ENCODE measurements at places on chromosomes 6 and 20.

- DNase-seq: no peak
Measured at GRCh38 chr6:134714679-134715078, 235.2 kb downstream of the ALDH8A1 start.

GRCh38 chr6:15304337-15305042 is 58.6 kb downstream of the JARID2 start:
- DNase-seq: no peak

- no peak for DNase-seq
Measured at GRCh38 chr6:34310817-34311216, 62.0 kb upstream of the SMIM29 start.

DNA sequence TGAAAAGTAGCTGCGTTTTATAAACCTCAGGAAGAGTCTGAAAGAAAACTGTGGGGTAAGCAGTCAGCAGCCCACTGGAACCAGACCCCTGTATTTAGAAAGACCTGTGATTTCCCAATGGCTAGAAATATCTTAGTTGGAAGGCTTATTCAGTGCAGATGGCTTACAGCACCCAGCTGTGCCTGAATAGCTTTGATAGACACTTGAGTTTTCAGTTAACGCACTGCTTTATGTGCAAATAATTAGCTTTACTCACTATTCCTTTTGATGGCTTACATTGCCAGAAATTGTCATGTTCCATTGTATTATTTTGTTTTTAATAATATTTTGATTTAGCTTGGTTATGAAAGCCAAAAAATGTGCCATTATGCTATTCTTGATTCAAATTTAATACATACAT is 465.3 kb upstream of the SYNCRIP start:
- no peak for DNase-seq

DNA sequence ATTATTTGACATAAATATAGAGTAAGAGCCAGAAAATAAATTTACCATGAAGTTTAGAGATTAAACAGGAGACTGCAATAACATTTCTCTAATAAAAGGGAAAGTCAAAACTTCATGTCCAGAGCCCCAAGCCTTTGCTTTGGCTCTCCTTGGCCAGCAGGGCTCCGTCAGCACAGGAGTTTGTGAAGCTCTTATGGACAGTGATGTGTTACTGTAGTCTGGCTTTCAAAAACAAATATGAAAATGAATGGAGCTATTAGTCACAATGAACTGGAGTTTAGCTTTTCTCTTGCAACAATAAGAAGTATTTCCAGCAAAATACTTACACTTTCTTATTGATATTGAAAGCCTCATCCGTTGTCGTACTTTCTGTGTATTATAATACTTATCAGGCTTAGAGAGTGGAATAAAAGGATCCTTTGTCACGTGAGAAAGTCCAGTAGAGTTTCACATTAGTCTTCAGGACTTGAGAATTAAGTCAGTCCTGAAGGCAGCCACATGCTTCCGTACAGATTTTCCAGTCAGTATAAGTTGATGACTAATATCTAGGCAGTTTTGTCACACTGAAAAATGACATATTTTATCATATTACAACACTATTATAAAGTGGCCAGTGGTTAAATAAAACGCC is 117.0 kb upstream of the PRL start:
- no peak for DNase-seq

DNA sequence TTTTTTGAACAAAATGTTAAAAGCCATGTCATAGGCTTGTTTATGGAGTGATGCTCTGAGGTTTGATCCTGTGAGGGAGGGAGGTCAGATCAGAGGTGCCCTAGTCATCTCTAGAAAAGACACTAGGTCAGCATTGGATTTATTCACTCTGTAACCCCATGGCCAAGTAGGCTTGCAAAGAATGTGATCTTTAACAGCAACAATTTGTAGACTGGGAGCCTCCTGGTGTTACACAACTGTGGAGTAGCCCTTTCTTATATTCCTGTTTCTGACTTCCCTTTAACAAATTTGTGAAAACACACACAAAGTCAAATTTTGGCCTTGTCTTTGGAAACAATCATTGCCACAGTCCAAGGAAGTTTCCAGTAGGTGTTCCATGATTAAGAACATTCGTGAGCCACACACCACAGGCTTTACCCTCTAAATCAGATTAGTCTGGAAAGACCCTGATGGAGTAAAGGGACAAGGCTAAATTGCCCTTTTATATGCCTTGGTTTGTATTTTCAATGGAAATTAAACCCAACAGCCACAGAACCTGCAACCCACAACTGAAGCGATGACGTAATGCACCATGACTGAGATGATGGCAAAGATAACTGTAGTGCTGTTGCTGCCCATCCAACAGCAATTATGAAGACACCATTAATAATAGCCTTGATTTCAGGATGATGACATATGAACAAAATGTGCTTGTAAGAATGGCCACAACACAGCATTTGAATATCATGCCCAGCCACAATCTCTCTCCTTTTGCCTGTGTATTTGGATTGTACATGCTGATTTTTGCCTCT is 22.1 kb downstream of the SCP2D1 start:
- no peak for DNase-seq

GRCh38 chr20:36117638-36118037 is 36.9 kb upstream of the EPB41L1 start:
- no peak for DNase-seq

DNA sequence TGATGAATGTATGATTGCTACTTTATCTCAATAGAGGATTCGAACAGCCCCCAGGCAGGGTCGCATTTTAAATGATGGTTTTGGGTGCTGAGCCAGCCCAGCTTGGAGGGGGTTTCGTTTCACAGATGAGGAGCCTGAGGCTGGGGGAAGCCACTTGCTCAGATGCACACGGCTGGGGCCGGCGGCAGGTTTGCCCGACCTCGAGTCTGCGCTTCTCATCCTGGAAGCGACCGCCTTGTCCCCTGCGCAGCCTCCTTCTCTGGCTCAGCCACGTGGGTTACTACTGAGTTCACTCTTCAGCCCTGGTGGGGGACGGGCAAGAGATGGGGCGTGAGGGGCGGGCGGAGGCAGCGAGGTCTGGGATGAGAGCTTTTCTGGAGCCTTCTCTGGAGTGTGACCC is 25.3 kb downstream of the NTSR1 start:
- DNase-seq: no peak

DNA sequence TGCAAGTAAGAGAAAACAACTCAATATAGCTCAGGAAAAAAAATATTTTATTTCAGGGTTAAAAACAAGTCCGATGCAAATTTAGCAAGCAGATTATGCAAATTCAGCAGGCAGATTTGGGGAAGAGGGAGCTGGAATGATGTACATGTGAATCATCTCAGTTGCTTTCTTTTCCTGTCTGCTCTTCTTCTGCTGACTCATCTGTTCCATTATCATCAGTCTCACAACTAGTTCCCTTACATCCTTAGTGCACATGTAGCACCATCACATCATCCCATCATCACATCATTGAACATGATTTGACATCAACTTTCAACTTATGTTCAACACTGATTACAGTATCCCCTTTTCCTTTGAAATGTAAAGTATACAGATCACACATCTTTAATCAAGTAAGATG is 11.5 kb upstream of the DEFB113 start:
- DNase-seq: no peak

- DNase-seq: no peak
Measured at GRCh38 chr6:42848700-42849099, 30.7 kb upstream of the RPL7L1 start.

GRCh38 chr6:149153693-149154092 is 163.8 kb upstream of the TAB2 start:
- no peak for DNase-seq

DNA sequence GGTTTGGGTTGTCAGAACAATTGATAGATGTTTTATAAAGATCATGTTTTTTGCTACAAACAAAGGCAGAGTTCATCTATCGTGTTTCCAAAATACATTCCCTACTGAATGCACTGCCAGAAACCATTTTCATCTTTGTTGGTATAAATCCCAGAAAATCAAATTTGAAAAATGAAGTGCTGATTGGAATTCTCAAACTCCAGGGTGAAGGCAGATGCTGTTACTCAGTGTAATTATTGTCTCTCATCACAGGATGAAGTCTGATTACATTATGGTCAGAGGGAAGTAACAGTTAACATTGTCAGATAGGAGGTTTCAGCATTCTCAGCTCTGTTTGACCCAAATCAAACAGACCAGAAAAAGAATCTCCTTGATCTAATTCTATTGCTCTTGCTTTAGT is 198.4 kb upstream of the KCNK16 start:
- DNase-seq: no peak

GRCh38 chr20:36230019-36230418 is 6.3 kb upstream of the AAR2 start:
- no peak for DNase-seq

- DNase-seq: no peak
Measured at GRCh38 chr6:52130440-52130839, 43.0 kb upstream of the PKHD1 start.

DNA sequence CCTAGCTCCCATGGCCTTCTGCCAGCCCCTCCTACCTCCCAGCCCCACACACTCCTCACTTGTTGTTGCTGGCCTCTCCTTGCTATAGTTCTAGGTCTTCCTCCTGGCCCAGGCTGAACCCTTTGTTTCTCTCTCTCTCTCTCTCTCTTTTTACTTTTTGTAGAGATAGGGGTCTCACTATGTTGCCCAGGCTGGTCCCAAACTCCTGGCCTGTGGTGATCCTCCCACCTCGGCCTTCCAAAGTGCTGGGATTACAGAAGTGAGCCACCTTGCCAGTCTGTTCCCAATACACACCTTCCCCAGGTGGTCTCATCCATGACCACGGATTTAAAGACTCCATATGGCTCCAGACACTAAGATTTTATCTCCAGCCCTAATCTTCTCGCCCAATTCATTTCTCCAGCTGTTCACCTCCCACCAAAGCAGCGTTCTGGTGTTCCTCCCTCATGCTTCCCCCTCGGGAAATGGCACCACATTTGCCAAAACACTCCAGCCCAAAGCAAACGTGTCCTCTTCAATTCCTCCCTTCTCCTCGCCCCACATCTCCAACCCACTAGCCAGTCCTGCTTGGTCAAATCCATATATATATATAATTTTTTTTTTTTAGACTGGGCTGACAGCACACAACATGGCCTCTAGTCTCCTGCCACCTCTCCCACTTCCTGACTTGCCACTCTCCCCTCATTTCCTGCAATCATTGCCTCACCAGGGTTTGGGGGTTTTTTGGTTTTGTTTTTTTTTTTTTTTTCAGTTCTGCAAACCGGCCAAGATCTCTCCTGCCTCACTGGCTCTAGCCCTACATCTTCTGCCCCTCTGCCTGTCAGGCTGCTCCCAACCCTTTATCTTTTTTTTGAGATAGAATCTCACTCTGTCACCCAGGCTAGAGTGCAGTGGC is 104.4 kb downstream of the NCR2 start:
- no peak for DNase-seq

GRCh38 chr6:151690768-151691562 is 116.5 kb upstream of the ESR1 start:
- no peak for DNase-seq

GRCh38 chr20:23519556-23519955 is 28.6 kb downstream of the CST8 start:
- DNase-seq: no peak

- no peak for DNase-seq
Measured at GRCh38 chr20:2398449-2398848, 17.7 kb downstream of the TGM6 start.

- no peak for DNase-seq
Measured at GRCh38 chr20:20609522-20609921, 102.9 kb downstream of the RALGAPA2 start.

DNA sequence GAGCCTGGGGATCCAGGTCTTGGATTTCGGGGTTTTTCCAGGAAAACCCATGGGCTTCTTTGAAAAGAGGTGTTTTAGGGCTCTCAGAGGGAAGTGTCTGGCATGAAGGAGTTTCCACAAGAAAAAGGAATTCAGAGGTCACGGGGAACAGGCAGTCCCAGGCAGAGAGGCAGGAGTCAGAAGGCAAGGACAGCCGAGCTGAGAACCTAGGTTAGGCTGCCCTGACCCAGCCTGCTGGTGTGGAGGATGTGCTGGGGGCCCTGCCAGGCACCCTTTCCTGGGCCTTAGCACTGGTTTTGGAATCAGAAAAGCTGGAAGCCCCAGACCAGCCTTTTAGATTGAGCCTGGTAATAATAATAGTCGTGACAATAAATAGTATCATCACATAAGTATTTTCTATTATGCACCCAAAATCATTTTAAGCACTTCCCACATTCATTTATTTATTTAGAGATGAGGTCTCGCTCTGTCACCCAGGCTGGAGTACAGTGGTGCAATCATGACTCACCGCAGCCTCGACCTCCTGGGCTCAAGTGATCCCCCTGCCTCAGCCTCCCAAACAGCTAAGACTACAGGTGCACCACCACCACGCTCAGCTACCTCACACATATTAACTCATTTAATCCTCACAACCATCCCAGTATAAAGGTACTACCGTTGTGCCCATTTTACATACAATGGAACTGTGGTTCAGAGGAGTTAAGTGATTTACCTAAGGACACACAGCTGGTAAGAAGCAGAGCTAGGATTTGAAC is 19.9 kb downstream of the TGM2 start:
- no peak for DNase-seq

GRCh38 chr20:58871533-58872102 is 19.1 kb downstream of the GNAS start:
- no peak for DNase-seq

GRCh38 chr6:139940741-139941729 is 566.6 kb upstream of the CITED2 start:
- DNase-seq: no peak

DNA sequence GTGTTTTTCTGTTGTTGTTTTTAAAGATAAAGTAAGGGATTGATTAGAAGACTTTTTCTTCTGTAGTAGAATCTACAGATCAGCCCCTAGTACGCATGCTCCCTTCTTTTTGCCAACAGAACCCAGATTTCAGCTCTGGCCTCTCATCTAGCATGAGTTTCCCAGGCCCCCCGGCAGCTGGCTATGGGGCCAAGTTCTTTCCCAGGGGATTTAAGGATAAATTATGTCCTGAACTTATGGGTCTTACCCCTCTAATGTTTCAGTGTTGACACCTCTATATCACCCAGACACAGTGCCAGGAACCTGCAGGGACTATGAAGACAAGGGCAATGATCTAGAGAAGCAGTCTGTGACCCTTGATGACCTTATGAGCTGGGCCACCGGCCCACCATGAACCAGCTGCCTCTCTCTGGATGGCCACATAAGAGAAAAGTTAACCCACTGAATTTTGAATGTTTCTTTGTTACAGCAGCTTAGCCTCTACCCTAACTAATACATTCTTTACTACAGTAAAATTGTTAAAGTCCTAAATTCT is 150.5 kb downstream of the UNC5CL start:
- no peak for DNase-seq

- no peak for DNase-seq
Measured at GRCh38 chr6:150857945-150858308, 7.6 kb upstream of the MTHFD1L start.

GRCh38 chr20:10432079-10432478 is 1.9 kb downstream of the MKKS start:
- no peak for DNase-seq

- no peak for DNase-seq
Measured at GRCh38 chr6:7207720-7208119, 100.0 kb downstream of the RREB1 start.

GRCh38 chr20:57622579-57623381 is 2.6 kb upstream of the ZBP1 start:
- peak; percentile 36 for DNase-seq

DNA sequence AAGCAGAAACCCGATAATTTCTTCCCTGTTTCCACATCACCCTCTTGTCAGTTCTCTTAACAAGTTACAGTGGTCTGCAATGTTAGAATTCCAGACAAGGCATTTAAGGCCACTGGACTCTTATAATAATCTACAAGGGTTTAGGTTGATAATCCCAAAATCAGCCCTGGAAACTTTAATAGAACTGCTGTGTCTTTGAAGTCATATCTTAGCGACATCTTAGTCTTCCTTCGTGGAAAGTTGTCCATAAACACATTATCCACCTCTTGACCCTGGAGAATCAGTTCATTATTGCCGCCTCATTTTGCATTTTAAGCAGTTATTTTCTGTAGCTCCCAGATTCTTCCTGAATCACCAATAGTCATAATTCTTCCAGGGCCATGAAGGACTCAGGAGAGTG is 108.6 kb upstream of the PLCB4 start:
- no peak for DNase-seq
